ENCODE measurements at places on chromosomes 1 and 21.

- DNase-seq, result no peak
Observed at GRCh38 chr1:7389201-7389905, 381.7 kb upstream of the VAMP3 start.

DNA sequence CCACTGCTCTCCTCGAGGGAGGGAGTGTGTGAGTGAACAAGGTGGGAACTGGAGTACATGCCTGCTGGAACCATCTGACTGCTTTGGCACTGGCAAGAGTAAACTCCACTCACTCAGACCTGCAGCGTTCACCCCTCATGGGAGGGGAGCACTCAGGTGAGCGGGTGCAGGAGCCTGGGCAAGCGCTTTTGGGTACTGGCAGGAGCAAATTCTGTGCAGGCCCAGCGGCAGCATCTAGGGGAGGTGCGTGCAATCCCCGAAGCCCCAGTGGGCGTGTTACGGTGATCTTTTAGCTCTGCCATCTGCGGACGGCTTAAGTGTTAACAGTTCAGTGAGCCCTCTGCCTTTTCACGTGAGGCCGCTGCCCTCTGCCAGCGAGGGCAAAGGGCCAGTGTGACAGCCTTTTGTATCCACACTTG lies 127.4 kb downstream of the PATJ start:
- DNase-seq, result no peak

DNA sequence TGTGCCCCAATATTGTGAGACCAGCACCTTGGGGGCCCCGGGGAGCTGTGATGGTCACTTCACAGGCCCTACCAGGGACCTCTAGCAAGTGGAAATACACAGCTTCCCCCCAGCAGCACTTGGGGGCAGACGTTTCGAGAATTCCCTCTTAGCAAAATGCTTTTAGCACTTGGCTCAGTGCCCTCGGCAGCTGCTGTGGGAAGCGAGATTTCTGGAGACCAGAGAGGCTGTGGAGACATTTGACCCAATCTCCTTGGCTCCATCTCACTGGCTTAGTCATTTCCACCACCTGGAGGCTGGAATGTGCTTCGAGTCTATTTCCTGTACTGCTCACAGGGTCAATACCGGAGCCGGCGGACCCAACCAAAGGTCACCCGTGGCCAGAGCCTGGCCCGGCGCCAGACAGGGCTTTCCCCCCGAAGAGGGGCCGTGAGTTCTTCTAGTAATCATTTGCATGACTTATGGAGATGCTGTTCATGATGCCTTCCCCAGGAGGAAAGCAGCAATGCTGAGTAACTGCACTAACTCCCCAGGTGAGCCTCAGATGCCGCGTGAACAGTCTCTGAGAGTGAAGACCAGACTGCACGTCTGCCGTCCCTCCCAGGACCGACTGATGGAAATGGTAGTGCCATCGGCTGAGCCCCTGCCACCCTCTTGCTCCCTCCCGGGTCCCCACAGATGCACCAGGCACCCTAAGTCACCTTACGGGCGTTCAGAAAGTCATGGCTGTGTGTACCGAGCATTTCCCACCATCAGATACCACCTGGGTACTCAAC lies 4.4 kb upstream of the C2CD2 start:
- DNase-seq, result no peak

DNA sequence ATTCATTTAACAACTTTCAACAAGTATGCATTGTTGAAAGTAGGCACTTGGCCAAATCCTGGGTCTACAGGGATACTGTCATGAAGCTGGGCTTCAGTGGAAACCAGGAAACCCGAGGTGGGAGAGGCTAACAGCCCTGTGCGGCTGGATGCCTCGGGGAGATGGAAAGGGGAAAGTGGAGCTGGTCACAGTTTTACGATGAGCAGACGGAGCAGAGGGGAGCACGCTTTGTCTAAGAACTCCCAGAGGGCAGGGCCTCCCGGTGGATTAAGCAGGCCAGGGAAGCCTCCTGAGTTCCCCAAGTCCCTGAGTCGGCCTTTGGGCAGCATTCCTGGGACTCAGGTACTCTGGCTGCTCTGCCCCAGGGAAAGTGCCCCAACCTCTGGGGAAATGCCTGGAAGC lies 23.8 kb downstream of the STUM start:
- DNase-seq, result no peak

GRCh38 chr1:233394860-233395717 lies 67.6 kb downstream of the MAP3K21 start:
- DNase-seq, result no peak

GRCh38 chr1:230421481-230421880 lies 4.7 kb downstream of the PGBD5 start:
- DNase-seq, result no peak

DNA sequence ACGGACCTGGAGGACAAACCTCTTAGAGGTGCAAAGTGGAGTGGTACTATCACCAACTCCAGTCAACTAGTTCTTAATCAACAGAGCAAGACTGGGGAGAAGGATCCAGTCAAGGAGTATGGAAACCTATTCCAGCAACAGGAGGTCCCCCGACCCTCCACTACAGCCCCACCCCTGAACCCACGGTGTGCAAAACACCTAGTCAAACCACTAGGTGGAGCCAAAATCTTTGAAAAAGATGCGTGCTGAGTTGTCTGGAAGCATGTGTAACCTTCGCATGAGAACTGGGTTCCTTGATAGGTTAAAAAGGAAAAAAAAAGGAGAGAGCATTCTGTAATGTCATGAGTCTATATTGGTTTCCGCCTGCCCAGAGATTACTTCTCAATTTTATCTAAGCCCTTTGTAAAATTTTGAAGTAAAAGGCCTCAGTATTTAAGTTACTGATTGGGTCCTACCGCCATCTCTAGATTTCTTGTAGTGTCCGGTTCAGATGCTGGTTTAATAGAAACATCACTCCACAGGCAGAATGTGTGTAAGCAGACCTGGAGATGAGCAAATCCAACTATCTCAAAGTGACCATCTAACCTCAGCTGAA lies 81.9 kb upstream of the HAO2 start:
- DNase-seq, result no peak

Measured in stimulated activated CD8-positive, alpha-beta memory T cell treated with anti-CD3 and anti-CD28 coated beads, Interleukin-15, amount 100 ng/mL, for 1 hour (primary cell).